Right atrium auricular region (tissue), 2 donors: ENCODE measurements at places on chromosomes 2 and 18. TPM values are rescaled to one million over a fixed set of nuclear protein-coding genes. Genes with fewer than 3 reads are reported as not detected.

The MROH2A gene
- not detected for total RNA-seq

The CD8A gene
- 0.52 TPM for total RNA-seq

The COL3A1 gene
- 86.4 TPM for total RNA-seq

The TMEM131 gene
- total RNA-seq: 21.8 TPM

The DLGAP1 gene
- total RNA-seq: 0.56 TPM

The REG3A gene
- total RNA-seq: not detected

The DSG1 gene
- total RNA-seq: 4.2 TPM

The CNRIP1 gene
- total RNA-seq: 24.9 TPM

The KIF3C gene
- total RNA-seq: 3.5 TPM

The PPP4R3B gene
- 22.8 TPM for total RNA-seq

The PDCD1 gene
- total RNA-seq: 17.5 TPM

The ARHGAP25 gene
- 4.2 TPM for total RNA-seq

The GRB14 gene
- total RNA-seq: 15.5 TPM

The FRZB gene
- 1.8 TPM for total RNA-seq

The KIF5C gene
- total RNA-seq: 2.2 TPM

The KYNU gene
- total RNA-seq: 0.52 TPM

The PDE1A gene
- total RNA-seq: 10.7 TPM

The EPHA4 gene
- total RNA-seq: 74.2 TPM
